H9 (cell line): ENCODE measurements at places on chromosomes 1 and 21. TPM values are rescaled to one million over a fixed set of nuclear protein-coding genes. Genes with fewer than 3 reads are reported as not detected.

DNA sequence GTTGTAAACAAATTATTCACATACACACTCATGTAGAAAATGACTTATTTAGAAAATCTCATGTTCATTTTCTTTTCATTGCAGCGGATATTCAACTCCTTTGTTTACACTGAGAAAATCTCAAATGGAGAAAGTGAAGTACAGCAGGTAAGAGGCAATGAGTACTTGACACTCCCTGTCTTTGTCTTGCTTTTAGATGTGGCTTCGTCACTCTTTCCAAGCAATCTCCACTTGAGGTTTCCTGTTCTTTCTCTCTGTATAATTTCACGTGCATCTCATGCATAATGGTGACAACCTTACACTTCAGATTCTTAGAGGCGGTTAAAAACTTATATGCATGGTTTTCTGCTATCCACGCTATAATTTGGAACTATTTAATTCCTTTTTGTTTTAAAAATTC is 80.6 kb downstream of the CACHD1 start:
- H3K27me3 ChIP-seq, result no peaks in the 10 kb centered on the region
- H3K4me3 ChIP-seq, result no peak overlapping the region
- H3K36me3 ChIP-seq, result peaks cover 47% of the 10 kb centered on the region
- H3K4me1 ChIP-seq, result peaks cover 1% of the 10 kb centered on the region; the same call in 1 of the 2 replicates
- no peak for DNase-seq
- no peak overlapping the region for H3K27ac ChIP-seq

DNA sequence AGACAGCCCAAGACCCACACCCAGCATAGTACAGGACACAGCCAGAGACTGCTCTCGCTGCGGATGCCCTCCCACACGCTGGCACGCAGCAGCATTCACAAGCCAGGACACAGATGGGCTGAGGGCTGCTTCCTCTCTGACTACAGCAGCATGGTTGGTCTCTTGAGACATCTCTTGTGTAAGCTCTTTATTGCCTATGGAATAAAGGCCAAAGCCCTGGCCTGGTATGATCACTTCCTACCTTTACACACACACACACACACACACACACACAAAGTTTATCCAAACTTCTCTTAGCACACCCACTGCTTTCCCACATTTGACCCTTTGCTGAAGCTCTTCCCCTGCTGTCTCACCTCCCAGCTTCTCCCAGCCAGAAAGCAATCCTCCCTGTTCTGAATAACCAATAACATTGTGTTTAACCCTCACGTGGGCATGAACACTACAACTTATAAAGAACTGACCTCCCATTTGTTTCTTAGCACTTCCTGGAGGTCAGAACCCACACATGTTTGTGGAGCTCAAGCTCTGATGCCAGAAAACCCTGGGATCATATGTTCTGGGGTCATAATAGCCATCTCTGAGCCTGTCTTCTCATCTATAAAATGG is 1.2 kb upstream of the LUZP1 start:
- no peaks in the 10 kb centered on the region; the same call in 1 of the 2 replicates for H3K27me3 ChIP-seq
- peak; percentile 45 for DNase-seq
- no peaks in the 10 kb centered on the region; the same call in 1 of the 2 replicates for H3K4me1 ChIP-seq
- H3K27ac ChIP-seq, result no peak overlapping the region

- no peak overlapping the region for H3K4me3 ChIP-seq
- H3K27ac ChIP-seq, result no peak overlapping the region
- no peaks in the 10 kb centered on the region for H3K36me3 ChIP-seq
- H3K4me1 ChIP-seq, result no peaks in the 10 kb centered on the region
- no peaks in the 10 kb centered on the region for H3K27me3 ChIP-seq
Measured at GRCh38 chr1:33372677-33373076, 51.8 kb upstream of the A3GALT2 start.

- no peak overlapping the region for H3K27ac ChIP-seq
- no peak for DNase-seq
- no peaks in the 10 kb centered on the region for H3K36me3 ChIP-seq
- no peak overlapping the region for H3K4me3 ChIP-seq
- no peaks in the 10 kb centered on the region for H3K27me3 ChIP-seq
Measured at GRCh38 chr1:111468717-111469100, 5.1 kb upstream of the C1orf162 start.

- H3K4me3 ChIP-seq, result no peak overlapping the region
- DNase-seq, result no peak
- no peak overlapping the region for H3K27ac ChIP-seq
- H3K36me3 ChIP-seq, result peaks cover 44% of the 10 kb centered on the region
- no peaks in the 10 kb centered on the region for H3K4me1 ChIP-seq
Measured at GRCh38 chr21:42003051-42003461, 7.1 kb downstream of the ZBTB21 start.

- no peaks in the 10 kb centered on the region for H3K27me3 ChIP-seq
- DNase-seq, result no peak
- H3K36me3 ChIP-seq, result no peaks in the 10 kb centered on the region; the same call in 2 of the 3 replicates
- no peak overlapping the region for H3K27ac ChIP-seq
- H3K4me3 ChIP-seq, result no peak overlapping the region
Measured at GRCh38 chr21:45788637-45789506, 145.3 kb downstream of the PCBP3 start.

DNA sequence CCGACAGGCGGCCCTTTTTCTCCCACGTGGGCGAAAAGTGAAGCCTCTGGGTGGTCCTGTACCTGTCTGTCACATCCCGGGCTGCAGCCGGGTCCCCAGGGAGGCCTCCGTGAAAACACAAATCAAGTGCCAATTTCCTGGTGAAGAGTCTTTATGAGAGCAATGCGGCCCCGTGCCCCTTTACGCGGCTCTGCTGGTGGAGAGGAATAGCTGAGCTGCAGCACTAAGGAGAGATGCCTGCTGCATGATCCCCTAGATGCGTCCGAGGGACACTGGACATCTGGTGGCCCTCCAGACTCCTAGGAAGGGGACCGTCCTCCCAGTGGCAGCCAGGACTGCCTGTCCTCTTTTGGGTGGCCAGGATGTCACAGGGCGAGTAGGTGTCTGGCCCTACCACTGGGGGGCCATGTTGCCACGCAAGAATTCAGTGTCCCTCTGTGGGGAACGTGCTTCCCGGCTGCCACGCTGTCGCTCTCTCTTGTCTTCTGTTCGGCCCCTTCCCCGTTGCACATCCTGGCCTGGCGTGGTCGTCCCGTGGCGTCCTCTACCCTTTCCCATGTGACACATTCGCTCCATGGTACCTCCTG is 38.7 kb downstream of the COL18A1 start:
- no peak for DNase-seq
- H3K4me3 ChIP-seq, result no peak overlapping the region
- H3K36me3 ChIP-seq, result peaks cover 47% of the 10 kb centered on the region
- H3K4me1 ChIP-seq, result no peaks in the 10 kb centered on the region

GRCh38 chr1:33742663-33743062 is 121.2 kb upstream of the HMGB4 start:
- H3K27ac ChIP-seq, result no peak overlapping the region
- DNase-seq, result no peak
- H3K4me1 ChIP-seq, result no peaks in the 10 kb centered on the region
- no peak overlapping the region for H3K4me3 ChIP-seq

DNA sequence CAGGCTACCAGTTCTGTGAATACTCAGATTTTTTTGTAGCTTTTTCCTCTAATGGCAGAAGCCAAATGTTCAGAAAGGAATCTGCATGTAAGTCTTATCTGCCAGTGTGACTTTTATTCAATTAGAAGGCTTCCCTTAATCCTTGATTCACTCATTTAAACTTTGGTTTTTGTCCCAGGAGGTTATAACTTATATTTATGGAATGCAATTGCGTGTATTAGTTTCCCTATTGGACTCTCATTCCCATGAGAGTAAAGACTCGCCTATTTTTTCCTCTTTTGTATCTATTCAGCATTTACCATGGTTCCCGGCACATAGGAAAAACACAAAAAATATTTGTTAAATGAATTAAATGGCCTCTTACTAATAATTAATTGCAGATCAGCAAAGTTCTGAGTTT is 3.5 kb downstream of the NTMT2 start:
- H3K36me3 ChIP-seq, result peaks cover 4% of the 10 kb centered on the region; the same call in 1 of the 2 replicates
- H3K4me3 ChIP-seq, result no peak overlapping the region
- H3K27me3 ChIP-seq, result peaks cover 3% of the 10 kb centered on the region; the same call in 1 of the 2 replicates

GRCh38 chr1:36134505-36135329 is 9.7 kb upstream of the COL8A2 start:
- H3K4me1 ChIP-seq, result 0 out of 2 replicates have a peak, but pooled peaks cover 2% of the 10 kb centered on the region
- no peak overlapping the region for H3K27ac ChIP-seq
- DNase-seq, result peak; percentile 83
- peaks cover 15% of the 10 kb centered on the region for H3K36me3 ChIP-seq

DNA sequence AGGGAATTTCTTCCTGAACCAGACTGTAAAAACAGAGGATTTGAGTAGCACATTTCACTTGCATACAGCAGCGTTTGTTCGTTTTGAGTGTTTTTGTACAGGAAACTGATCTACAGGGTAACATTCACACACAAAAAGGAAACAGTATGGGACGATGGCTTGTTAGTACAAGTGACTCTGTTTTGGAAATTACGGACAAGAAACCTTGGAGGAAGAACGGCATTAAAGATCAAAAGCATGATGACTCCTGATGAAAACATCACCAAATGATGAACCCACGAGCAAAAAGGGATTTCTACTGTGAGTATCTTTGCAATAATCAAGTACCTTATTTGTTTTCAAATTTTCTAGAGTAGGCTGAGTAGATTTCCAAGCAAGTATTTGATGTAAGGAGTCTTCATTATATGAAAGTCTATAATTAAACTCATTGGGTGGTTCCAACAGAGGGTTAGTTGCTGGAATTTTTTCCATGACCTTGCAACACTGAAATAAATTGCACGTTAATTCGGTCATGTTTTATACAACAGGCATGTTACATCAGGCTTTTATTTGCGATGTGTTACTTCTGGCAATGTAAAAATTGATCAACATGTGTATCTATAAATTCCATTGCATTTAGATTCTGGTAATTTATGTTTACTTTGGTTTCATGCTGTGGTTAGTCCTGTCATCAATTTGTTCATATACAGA is 76.7 kb upstream of the KCNK2 start:
- no peaks in the 10 kb centered on the region for H3K4me1 ChIP-seq
- H3K4me3 ChIP-seq, result no peak overlapping the region
- no peaks in the 10 kb centered on the region for H3K27me3 ChIP-seq
- H3K36me3 ChIP-seq, result no peaks in the 10 kb centered on the region
- H3K27ac ChIP-seq, result no peak overlapping the region

DNA sequence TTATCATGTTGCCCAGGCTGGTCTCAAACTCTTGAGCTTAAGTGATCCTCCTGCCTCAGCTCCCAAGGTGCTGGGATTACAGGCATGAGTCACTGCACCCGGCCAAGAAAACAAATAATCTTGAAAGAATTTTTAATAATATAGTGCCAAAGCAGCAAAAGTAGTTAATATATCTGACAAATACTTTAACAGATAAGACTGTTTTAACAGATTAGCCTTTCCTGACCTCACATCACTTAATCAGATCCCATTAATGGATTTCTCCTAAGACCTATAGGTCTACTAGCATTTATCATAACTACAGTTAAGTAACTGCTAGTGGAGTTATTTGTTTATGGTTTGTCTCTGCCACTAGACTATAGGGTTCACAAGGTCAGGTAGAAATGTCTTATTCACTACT is 61.1 kb upstream of the HP1BP3 start:
- no peak overlapping the region for H3K27ac ChIP-seq
- peaks cover 77% of the 10 kb centered on the region for H3K36me3 ChIP-seq
- no peak overlapping the region for H3K4me3 ChIP-seq
- H3K4me1 ChIP-seq, result no peaks in the 10 kb centered on the region

DNA sequence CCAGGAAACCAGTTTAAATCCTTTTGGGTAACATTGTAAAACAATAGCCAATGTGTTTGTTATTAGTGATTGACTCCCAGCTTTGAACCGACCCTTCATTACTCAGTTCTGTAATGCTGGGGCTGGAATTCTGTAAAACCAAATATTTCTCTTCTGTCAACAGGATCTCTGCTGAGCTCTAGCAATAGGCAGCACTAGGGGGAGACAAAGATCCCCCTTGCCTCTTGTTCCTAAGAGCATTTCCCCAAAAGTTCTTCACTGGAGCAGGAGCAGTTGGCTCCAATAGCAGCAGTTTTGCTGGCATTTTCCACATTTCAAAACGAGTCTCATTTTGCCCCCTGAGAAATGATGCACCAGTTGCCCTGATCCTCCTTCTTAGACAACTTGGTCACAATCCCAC is 1671.1 kb downstream of the MRPL39 start:
- H3K36me3 ChIP-seq, result peaks cover 3% of the 10 kb centered on the region; the same call in 1 of the 2 replicates
- no peak for DNase-seq

- no peak for DNase-seq
- no peak overlapping the region for H3K27ac ChIP-seq
- H3K36me3 ChIP-seq, result no peaks in the 10 kb centered on the region
- H3K4me1 ChIP-seq, result no peaks in the 10 kb centered on the region
- no peaks in the 10 kb centered on the region for H3K27me3 ChIP-seq
Measured at GRCh38 chr1:15288173-15288926, 41.3 kb downstream of the FHAD1 start.

GRCh38 chr1:2414297-2414958 is 2.1 kb upstream of the PEX10 start:
- H3K36me3 ChIP-seq, result peaks cover 8% of the 10 kb centered on the region
- no peak overlapping the region for H3K27ac ChIP-seq
- DNase-seq, result peak; percentile 83
- H3K4me3 ChIP-seq, result peak overlapping the region; percentile 83

- no peak overlapping the region for H3K27ac ChIP-seq
- H3K4me3 ChIP-seq, result peak overlapping the region; percentile 96
- H3K27me3 ChIP-seq, result peaks cover 14% of the 10 kb centered on the region; the same call in 1 of the 2 replicates
- DNase-seq, result peak; percentile 93
- H3K36me3 ChIP-seq, result no peaks in the 10 kb centered on the region
Measured at GRCh38 chr1:63327417-63328054, 5.2 kb downstream of the FOXD3 start.

GRCh38 chr1:94793296-94793656 is 26.9 kb upstream of the SLC44A3 start:
- H3K27me3 ChIP-seq, result no peaks in the 10 kb centered on the region
- H3K36me3 ChIP-seq, result no peaks in the 10 kb centered on the region
- H3K4me3 ChIP-seq, result no peak overlapping the region
- no peaks in the 10 kb centered on the region for H3K4me1 ChIP-seq
- no peak for DNase-seq

DNA sequence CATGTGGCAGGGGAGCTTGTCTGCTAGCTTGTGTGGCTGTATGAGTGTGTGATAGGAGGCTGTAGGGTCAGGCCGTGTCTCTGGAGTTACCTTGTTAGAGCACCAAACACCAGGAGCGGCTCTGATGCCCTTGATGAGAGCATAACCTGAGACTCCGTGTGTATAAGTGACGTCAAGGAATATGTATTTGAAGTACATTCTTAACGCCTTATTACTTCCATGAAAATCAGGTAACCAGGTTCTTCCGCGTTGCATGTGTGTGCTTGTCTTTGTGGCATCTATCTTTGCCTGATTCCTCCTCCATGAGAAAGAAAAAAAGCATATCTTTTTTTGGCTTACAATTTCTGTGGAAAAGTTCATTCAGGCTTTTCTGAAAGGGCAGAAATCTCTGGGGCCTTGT is 4.6 kb downstream of the OLFML3 start:
- peaks cover 10% of the 10 kb centered on the region; the same call in 1 of the 2 replicates for H3K4me1 ChIP-seq
- H3K27me3 ChIP-seq, result no peaks in the 10 kb centered on the region

The MRPL55 gene
- total RNA-seq, result 56.9 and 62.3 TPM in 2 replicates

The FAM43B gene
- total RNA-seq, result 0.20 and 0.22 TPM in 2 replicates

The TDRKH gene
- 24.0 and 24.1 TPM in 2 replicates for total RNA-seq

The CACHD1 gene
- total RNA-seq, result 89.5 and 94.2 TPM in 2 replicates

The FMO2 gene
- not detected in 2 replicates for total RNA-seq

The ZSCAN20 gene
- 3.8 and 3.9 TPM in 2 replicates for total RNA-seq
